Central memory CD8-positive, alpha-beta T cell (primary cell): ENCODE measurements at places on chromosomes 4 and X.

- no peak for DNase-seq
These were observed 589 bp upstream of the NEUROG2 start for GRCh38 chr4:112516471-112517066.

GRCh38 chr4:158002173-158002572, 170.7 kb downstream of the GASK1B start:
- DNase-seq = no peak

DNA sequence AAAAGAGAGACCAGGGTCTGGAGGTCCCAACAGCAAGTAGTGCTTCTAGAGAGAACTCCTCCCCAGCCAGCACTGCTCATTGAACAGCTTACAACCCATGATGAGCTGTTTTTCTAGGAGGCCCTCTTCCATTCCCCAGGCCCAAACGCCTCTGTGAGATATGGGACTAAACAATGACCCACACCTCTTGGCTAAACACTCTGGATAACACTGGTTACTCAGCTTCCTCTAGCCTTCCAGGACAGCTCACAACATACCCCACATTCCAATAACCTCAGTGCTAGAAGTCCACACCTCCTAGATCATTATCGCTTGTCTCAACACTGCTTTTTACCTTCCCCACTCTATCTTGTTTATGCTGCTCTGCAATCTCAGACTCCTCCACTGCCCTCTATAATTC, 35.4 kb upstream of the PGRMC2 start:
- DNase-seq = no peak

DNA sequence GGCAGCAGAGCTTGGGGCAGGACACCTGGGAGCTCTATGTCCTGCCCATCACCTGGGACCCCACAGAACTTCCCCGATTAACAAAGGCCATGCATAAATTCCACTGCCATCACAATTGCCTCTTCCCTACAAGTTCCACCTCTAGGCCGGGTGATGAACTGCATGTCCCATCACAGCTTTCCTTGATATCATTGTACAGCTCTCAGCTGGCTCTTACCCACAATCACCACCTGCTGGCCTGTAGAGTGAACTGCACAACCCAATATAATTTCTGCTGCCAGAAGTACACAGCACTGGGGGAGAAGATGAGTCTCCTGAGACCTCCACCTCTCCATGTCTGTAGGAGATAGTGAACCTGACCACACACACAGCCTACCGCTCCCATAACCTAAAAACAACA, 285.0 kb upstream of the AADAT start:
- DNase-seq = no peak

GRCh38 chrX:50978920-50979682, 68.6 kb downstream of the BMP15 start:
- DNase-seq = no peak

- DNase-seq = no peak
These were observed 10.1 kb downstream of the GK start for GRCh38 chrX:30663322-30663721.

DNA sequence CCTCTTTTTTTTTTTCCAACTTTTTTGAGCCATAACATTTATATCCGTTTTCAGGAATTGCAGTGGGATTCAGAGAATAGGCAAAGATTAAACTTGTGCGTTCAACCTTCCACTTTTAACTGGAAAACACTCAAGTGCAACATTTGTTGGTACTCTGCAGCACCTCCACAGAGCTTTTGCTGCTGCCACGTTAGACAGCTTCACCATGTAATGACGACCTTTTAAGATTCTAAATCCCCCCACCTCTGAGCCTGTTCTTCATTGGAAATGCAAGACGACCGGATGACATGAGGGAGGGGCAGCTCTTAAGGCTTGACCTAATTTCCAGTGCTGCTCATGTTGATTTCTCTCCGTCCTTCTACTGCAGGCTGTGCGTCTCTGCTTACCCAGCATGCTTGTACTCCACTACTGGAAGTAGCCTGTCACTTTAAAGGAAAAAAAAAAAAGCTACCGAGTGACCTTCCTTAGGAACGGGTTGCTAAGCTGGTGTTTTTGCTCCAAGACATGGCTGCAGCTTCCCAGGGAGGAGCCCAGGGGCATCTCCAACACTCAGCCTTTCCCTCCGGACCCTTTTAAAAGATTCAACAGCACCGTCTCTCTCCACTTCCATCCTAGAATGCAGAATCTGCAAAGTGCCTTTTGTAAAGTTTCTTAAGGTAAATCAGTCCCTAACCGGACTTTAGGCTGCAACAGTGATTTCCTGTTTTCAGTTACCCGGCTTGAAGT, at the start of gene CC2D2A:
Gene CC2D2A, plus strand, starts transcription at position 481 of the 726 bp plus-strand sequence. CDS start 6,051 bp downstream, outside the sequence.
- no peak for DNase-seq

GRCh38 chr4:138789796-138790195, 225.8 kb upstream of the NOCT start:
- DNase-seq = no peak

DNA sequence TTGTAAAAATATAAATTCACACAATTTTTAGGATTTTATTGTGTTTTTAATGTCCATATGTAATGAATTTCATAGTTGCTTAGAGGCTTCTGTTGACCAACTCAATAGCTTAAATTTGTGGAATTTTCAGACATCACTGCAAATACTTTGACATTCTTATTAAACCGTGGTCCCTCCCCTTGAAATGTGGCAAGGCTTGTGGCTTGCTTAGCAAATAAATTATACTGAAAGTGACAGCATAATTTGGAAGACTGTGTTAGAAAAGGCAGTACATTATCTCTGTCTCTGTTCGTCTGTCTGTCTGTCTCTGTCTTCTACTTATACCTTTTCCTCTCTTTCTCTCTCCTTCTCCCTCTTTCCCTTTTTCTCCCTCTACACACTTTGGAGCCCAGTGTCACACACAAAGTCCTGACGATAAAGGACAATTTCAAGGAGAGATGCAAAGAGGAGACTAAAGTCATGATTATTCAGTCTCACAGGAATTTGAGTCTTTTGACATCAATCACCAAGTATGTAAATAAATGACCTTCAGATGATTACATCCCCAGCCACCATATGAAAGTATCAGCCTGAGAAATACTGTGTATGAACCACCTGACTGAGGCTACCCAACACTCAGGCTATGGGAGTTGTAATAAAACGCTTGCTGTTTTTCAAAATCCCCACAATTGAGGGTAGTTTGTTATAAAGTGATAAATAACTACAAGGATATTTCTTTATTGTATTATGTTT, 21.0 kb upstream of the UGT2B7 start:
- DNase-seq = no peak

- DNase-seq = no peak
These were observed at the start of gene TAF7L for GRCh38 chrX:101290957-101291603. Gene TAF7L (minus strand): TSS chrX:101291334. CDS start chrX:101287543, 3,791 bp downstream.

DNA sequence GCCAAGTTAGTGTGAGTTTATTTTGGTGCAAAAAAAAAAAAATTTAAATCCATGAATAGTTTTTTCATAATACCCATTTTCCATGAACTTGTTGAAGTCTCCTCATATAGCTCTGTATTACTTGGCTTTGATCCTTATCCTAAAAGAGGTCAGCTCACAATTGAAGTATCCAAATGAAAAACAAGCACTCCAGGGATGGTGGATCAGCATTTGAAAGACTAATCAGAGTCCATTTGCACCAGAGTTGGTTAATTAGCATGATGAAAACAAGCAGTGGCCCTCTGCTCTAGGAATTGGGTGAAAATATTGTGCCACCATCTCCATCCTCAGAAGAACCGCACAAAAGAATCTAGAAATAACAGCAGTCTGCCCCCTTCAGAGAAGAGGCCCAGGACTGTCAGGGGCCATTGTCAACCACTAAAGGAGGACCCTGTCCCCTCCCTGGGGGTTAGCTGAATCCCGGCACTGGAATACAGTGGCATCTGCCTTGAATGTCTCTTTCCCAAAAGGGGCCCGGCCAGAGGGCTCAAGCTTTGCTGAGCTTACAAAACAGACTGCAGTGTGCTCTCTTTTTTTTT, 24.7 kb downstream of the SH3KBP1 start:
- DNase-seq = no peak

DNA sequence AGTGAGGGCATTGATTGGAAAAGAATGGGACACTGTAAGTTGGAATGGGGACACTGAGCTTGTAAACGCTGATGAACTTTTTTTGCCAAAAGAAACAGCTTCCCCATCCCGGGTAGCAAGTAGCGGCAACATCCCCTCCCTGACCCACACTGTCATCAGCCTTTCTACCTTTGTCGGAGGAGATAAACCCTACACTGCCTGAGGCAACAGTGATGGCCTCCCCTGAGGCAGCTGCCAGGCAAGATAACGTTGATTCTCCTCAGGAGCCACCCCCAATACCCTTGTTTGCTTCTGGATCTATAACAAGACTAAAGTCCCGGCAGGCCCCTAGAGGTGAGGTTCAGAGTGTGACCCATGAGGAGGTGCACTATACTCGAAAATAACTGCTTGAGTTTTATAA, 10.3 kb upstream of the RAB33B start:
- no peak for DNase-seq

DNA sequence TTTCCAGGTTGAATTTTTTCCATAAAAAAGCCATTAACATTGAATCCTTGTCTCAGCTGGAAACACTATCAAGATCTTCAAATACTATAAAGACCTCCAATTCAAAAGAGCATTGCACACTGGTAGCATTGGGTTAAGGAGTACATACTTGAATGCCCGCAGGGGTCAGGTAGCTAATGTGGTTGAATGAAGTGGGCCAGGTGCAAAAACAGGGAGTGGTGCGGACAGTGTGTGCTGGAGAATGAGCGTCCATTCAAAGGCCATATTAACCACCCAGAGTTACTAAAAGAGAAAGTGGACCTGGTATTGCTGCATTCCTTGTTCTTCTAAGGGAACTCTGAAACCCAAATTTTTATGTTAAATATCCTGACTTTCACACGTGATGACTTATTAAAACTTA, 91.6 kb downstream of the NYX start:
- DNase-seq = no peak

DNA sequence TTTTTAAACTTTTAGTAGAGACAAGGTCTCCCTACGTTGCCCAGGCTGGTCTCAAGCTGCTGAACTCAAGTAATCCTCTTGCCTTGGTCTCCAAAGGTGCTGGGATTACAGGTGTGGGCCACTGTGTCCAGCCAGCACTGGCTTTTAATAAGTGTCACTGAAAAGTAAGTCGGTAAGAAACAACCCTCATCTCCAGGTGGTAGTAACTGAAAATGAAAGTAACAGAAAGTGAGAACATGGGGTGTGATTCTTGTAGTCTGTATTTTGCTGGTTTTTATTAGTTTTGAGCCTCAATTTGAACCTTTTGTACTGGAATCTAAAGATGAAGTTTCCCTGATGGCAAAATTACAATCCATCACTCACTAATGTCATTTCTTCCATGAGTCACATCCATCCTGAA, 238.1 kb upstream of the AGA start:
- DNase-seq = no peak

DNA sequence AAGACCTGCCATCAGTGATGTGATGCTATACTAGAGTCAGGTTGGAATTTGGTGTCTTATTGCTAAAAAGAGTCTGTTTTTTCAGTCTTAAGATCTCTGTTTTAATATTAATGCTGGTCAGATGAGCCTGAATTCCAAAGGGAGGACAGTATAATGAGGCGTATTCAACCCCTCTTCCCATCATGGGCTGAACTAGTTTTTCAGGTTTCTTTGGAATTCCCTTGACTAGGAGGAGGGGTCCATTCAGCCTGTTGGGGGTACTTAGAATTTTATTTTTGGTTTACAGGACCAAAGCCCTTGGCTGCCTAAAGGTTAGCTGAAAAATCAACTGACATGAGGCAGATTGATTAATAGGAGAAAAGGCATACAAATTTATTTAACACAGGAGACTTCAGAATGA, 24.1 kb upstream of the PI4K2B start:
- DNase-seq = no peak

DNA sequence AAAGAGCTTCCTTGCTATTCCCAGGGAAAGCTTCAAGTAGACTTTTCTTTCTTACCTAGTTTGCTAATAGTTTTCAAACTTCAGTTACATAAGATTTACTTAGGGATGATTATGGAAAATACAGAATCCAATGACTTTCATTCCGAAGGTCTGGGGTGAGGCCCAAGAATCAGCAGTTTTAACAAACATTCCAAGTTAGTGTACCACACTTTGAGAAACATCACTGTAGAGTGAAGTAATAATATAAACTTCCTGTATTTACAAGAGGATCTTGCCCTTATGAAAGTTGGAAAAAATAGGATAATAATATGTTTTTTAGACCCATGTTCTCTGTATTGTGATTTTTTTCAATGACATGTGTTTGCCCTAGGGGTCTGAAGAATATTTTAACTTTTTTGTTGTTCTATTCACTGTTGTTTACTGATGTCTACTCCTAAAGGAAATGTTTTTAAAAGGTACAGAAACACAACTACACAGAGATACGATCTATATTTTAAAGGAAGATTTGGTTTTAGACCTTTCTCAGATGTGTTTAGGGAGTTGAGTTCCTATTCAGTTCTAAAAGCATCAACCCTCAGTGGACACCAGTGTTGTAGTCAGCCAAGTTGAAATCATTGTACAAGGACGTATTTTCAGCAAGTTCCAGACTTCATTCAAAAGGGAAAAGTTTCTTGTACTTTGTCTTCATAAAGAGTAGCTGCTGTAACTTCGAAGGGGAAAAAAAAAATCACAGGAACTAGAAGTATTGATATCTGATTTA, 295.8 kb upstream of the SLC7A11 start:
- no peak for DNase-seq

GRCh38 chr4:657338-657833, 16.7 kb downstream of the ATP5ME start:
- no peak for DNase-seq

- no peak for DNase-seq
These were observed 26.8 kb downstream of the RBBP7 start for GRCh38 chrX:16843208-16843909.

DNA sequence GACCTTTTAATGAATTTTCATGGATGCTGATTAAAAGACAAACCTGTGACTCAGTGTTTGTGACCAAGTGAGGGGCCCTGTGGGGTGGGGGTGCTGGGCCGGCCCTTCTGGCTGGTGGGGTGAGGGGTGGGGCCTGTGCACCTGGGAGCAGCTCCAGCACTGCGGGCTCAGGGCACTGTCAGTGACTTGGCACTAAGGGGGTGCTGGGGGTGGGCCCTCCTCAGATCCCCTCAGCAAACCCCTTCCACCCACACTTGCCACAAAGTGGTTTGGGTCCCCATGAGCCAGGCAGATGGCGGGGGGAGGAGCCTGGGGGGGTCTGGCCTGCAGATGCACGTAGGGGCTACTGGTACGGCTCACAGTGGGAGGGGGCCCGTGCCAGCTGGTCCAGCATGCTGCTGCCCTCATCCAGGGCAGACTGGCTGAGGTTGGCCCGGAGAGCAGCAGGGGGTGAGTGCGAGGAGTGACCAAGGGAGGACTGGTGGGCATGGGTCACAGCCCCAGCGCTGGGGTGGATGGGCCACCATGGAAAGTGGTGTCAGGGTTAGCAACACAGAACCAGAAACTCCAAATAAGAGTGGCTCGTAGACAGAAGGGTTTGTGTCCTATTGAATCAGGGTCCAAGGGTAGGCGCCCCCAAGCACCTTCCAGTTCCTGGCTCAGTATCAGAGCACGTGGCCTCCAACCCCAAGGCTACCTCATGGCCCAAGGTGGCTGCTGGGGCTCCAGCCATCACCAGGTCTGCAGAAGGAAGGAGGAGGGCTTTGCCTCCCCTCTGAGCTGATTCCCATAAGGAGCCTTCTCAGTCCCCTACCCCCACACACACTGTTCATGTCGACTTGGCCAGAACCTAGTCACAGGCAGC, 10.1 kb downstream of the NKX1-1 start:
- no peak for DNase-seq
